ENCODE measurements at places on chromosomes 1 and 21.

DNA sequence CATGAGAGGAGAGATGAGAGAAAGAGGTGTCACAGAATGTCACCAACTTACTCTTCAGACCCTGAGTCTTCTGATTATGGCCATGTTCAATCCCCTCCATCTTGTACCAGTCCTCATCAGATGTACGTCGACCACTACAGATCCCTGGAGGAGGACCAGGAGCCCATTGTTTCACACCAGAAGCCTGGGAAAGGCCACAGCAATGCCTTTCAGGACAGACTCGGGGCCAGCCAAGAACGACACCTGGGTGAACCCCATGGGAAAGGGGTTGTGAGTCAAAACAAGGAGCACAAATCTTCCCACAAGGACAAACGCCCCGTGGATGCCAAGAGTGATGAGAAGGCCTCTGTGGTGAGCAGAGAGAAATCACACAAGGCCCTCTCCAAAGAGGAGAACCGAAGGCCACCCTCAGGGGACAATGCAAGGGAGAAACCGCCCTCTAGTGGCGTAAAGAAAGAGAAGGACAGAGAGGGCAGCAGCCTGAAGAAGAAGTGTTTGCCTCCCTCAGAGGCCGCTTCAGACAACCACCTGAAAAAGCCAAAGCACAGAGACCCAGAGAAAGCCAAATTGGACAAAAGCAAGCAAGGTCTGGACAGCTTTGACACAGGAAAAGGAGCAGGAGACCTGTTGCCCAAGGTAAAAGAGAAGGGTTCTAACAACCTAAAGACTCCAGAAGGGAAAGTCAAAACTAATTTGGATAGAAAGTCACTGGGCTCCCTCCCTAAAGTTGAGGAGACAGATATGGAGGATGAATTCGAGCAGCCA lies 8.0 kb downstream of the ELOA start:
- no peak for DNase-seq

DNA sequence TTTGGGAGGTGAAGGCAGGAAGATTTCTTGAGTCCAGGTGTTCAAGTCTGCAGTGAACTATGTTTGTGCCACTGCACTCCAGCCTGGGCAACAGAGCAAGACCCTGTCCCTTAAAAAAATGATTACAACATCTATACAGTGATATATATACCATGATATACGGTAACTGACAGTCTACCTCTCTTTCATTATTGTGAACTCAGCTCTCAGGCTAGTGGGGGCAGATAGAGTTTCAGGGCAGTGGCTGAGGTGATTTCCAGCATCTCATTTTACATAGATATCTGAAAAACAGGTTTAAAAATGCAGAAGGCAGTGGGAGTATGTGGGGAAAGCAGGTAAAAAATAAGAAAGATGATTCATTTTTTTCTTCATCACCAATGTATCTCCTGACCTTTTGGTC lies 8.1 kb upstream of the NTNG1 start:
- DNase-seq, result no peak

DNA sequence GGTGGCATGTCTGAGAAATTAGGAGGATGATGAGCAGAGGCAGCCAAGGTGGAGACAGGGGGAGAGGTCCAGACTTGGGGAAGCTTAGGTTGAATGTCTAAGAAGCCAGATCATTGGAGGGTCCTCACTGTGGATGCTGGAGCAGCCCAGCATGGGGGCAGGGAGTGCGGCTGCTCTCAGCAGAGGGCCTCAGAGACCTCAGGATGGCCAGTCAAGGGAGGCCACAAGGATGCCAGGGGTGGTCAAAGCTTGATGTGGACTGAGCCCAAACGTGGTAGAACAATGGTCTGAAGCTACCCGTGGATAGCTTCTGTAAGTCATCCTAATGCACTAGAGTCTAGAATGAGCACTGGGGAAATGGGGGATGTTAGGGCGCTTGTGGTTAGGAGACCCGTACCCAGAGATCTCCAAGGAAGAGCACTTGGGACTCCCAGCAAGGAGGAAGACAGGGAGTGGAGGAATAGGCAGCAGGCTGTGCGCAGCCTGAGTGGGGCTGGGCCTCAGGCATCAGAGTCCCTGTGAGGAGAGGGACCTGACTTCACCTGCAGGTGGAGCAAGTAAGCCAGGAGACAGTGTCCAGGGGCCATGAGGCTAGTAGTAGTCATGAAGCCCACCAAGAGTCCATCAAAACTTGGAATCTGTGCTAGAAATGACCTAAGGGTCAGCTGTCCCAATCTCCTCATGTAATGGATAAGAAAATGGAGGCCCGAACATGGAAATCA lies 4.3 kb upstream of the S100A9 start:
- DNase-seq, result no peak

DNA sequence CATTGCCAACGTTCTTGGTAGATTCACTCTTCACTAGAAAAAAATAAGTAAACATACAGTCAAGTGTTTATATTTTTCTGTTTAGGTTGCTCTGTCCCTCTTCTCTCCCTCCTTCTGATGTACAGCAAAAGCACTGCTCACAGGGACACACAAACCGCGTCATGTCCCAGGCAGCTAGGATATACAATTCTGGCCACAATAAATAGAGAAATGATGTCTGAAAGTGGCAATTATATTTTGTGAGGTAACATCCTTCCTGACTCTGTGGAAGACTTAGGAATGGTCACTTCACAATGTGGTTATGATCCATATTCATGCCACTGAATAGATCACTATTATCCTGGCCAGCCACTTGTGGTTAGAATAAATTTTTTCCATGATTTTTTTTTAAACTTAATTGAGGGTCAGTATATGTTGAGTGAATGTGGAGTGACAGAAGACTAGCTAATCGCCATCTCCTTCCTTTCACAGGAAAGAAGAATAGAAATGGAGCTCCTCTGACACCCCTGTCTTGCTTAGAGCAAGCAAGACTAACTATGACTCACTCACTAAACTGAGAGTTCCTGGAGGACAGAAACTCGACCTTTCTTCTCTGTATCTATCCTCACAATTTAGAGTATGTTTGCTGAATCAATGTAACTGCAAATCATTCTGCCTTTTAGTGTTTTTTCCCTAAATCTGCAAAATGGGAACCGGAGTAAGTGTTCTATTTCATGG lies 54.0 kb downstream of the ZNHIT6 start:
- DNase-seq, result peak; percentile 6

DNA sequence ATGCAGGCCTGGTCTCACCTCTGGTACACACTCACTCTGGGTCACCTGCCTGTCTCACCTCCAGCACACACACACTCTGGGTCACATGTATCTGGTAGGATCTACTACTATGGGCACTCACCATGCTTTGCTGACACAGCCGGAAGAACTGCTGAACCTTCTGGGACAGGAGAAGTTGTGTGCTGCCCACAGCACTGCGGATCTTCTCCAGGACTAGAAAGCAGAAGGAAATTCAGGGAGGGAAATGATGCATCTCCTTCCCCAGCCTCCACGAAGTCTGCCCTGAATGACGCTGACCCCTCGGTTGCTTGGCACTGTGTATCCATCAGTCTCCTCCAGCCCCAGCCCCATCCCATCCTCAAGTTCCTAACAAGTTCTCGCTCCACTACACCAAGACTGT lies 7.9 kb upstream of the SMIM12 start:
- no peak for DNase-seq

- DNase-seq, result no peak
Observed at GRCh38 chr1:59063501-59063900, 233.4 kb upstream of the FGGY start.

GRCh38 chr1:109361649-109362048 lies 36.1 kb downstream of the SORT1 start:
- no peak for DNase-seq

DNA sequence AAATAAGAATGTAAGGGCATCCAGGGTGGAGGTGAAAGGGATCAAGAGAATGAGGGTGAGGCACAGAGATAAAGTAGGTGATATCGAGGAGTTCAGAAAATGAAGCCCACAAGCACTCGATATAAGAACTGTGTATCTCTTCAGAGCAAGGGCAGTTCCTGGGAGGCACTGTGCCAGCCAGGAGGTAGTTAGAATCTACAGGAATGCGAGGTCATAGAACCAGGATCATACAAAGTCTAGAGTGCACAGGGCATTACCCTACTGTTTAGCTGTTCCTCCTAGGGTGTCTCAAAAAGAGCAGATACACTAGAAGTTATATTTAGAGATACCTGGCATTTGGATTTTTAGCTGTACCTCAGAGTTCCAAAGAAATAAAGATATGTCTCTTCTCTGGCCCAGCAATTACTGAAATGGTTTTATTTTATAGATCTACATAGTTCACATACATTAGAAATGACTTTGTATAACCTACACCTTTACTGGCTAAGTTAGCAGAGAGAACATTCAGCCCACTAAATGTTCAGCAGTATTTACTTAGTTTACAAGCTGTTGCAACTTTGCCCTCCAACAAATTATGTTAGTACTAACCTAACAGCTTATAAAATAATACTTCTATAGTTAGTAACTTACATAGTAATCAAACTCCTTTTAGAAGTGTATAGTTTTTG lies 1.6 kb downstream of the OVAAL start:
- no peak for DNase-seq

- DNase-seq, result no peak
Observed at GRCh38 chr1:217471403-217471802, 159.5 kb downstream of the GPATCH2 start.

DNA sequence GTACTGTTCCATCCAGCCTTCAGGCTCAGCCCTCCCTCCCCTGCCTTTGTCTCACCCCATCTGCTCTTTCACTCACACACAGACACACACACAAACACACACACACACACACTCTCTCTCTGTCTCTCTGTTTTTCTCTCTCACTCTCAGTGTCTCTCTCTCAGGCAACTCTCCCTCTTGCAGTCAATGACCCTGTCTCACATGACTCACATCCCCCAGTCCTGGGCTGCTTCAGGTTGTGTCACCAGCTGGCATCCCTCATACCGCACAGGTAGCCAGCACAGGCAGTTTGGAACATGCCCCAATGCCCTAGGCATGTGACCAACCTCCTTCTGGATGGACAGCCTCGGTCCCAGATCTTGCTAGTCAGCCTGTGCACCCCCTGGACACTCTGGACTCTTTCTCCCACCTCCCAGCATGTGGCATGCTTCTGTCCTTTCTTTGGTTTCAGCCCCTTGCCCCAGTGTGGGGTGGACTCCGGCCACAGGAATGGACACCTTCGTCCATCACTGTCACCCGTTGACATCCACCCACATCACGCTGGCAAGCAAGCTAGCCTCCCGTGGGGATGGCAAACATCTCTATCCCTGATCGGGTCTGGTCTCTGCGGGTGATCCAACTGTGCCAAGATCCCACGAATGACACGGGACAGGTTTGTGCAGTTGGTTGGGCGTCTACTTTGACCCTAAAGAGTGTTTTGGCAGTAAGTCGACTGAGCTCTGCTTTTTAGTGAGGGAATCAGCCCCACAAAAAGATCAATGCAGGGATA lies 23.4 kb upstream of the FCGR2A start:
- no peak for DNase-seq

DNA sequence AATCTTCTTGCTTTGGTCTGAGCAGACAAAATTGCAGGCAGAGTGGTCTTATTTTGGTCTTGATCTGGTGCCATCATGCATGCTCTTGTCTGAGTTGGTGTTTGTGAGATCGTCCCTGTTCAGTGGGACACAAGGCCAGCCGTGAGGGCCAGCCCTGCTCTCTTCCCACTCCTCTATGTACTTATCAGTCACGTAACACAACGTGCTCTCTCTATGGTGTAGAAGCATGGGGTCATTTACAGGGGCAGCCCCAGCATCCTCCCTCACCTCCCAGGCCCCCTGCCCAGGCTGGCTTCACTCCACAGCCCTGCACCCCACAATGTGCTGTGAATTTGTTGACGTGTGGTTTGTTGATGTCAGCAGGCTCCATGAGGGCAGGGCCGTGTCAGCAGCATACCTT lies 18.3 kb upstream of the UTS2 start:
- no peak for DNase-seq

- DNase-seq, result no peak
Observed at GRCh38 chr1:47751996-47752451, 245.2 kb downstream of the TRABD2B start.

DNA sequence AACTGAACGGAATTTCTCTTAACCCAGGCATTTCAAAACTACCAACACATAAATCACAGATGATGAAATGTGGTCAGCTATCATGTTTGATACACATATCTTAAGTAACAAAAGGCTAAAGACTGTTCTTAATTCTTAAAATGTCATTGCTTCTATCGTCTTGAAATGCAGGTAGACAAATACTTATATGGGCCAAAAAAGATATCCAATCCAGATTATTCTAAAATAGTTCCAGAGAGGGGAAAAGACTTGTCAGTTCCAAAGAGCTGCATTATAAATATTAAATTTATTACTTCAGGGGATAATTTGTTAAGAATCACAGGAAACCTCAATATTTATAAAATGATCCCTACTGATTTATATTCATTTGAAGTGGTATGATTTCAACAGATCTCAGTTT lies 259.4 kb downstream of the FAF1 start:
- DNase-seq, result no peak

DNA sequence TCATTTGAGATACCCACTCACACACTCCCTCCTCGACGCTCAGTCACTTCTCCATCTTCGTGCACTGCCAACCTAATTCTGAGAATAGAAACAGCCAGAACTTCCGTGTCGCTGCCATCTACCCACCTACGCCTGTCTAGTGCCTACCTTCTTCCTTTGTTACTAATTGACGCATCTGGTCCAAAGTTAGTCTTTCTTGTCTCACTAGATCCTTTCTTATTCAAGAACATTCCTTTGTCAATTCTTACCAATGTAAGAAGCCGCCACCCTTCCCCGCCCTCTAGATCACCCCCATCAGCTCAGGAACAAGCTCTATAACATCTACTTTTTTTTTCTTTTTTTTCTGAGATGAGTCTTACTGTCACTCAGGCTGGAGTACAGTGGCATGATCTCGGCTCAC lies 3.7 kb downstream of the PADI6 start:
- no peak for DNase-seq
